ENCODE measurements at places on chromosomes 2 and 18. TPM values are rescaled to one million over a fixed set of nuclear protein-coding genes. Genes with fewer than 3 reads are reported as not detected.

- H3K4me1 ChIP-seq, result no peaks in the 10 kb centered on the region
- H3K4me3 ChIP-seq, result no peak overlapping the region
- H3K27ac ChIP-seq, result no peak overlapping the region
- H3K36me3 ChIP-seq, result peaks cover 3% of the 10 kb centered on the region
Observed at GRCh38 chr2:35803126-35803525, 552.5 kb upstream of the CRIM1 start.

PPP3R1 gene
- 56.4 TPM for total RNA-seq

UGT1A4 gene
- total RNA-seq, result not detected

VAMP8 gene
- total RNA-seq, result 1.1 TPM

DNA sequence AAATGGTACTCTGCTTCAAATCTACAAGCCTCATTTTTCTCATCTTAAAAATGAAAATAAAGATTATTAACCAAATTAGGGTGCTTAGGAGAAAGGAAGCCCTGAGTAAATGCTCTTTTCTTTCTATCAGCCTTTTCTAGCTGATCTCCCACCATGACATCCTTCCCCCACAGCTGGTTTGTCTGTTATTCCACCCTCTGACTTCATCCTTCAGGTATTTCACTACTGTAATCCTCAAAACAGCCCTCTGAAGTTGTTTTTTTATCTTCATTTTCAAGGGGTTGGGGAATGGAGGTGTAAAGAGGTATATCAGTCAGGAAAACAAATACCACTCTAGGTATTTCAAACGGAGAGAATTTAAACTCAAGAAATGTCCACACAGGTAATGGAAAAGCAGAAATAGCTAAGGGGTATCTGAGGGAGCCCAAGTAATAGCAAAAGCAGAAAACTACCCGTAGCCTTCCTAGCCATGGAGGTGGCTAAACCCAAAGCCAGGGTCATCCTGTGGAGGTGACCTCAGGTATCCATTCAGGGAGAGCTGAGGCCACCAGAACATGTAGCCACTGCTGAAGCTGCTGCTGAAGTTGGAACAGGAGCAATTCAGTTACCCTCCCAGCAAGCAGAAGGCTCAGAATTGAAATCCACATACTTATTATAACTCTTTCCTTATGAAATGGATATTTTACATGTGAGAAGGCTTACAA lies 990.9 kb upstream of the ACVR2A start:
- no peak for DNase-seq

- no peak for DNase-seq
- no peak overlapping the region for H3K27ac ChIP-seq
Observed at GRCh38 chr2:2024751-2025481, 280.6 kb upstream of the PXDN start.

DNA sequence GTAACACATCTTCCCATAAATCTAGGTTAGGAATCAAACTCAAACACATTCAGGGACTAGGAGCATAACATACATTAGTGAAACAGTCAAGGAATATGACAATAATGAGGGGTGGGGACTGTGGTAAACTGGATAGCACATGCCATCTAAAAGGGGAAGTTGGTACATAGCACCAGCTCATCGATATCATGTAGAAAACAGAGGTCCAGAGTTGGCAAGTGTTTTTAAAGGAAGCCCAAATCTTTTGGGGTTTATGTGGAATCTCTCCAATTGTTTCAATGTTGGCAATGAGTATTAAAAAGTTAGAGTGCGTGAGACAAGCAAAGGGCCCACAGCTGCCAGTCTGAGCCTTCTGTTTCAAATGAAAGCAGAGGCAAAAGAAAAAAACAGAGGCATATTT lies 24.4 kb downstream of the KLF7 start:
- no peak for DNase-seq
- H3K4me1 ChIP-seq, result peaks cover 67% of the 10 kb centered on the region
- no peak overlapping the region for H3K27ac ChIP-seq
- no peak overlapping the region for H3K4me3 ChIP-seq

ANKRD29 gene
- 0.61 TPM for total RNA-seq

GRCh38 chr2:8448824-8449556 lies 232.9 kb upstream of the ID2 start:
- H3K27me3 ChIP-seq, result no peaks in the 10 kb centered on the region
- no peaks in the 10 kb centered on the region for H3K36me3 ChIP-seq
- no peak overlapping the region for H3K27ac ChIP-seq
- no peak for DNase-seq
- peaks cover 4% of the 10 kb centered on the region for H3K4me1 ChIP-seq

DNA sequence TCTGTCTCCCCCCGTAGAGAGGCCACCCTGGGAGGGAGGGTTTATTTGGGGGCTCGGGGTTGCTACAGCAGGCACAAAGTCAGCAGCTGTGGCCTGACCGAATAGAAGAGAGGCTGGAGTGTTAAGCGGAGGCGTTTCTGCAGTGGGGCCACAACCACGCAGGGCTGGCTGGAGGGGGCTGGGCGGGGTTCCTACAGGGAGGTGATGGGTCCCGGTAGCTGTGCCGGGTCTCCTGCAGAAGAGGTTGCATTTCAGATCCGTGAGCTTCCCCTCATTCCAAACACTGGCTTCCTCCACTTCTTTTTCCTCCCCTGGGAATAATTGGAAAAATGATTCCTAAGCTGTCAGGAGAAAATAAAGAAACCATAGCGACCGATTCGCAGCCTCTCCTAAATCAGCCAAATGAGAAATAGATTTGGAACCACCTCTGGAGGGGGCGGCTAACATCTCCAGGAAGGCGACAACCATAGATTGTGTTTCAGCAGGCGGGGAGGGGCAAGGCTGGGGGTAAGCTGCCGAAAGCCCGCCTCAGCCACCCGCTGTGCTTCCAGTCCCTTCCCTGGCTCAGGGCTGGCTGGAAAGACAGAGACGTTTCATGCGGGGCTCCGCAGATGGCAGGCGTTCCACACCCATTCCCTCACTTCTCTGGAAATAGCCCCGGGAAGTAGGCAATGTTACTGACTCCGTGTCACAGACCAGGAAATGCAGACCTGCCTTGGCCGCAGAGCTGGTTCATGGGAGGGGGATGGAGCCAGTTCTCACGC lies 85.6 kb upstream of the TAF1B start:
- H3K4me3 ChIP-seq, result peak overlapping the region; percentile 39
- no peaks in the 10 kb centered on the region for H3K36me3 ChIP-seq
- peaks cover 25% of the 10 kb centered on the region for H3K27me3 ChIP-seq
- peak overlapping the region; percentile 51 for H3K27ac ChIP-seq

FAM237A gene
- not detected for total RNA-seq

DNA sequence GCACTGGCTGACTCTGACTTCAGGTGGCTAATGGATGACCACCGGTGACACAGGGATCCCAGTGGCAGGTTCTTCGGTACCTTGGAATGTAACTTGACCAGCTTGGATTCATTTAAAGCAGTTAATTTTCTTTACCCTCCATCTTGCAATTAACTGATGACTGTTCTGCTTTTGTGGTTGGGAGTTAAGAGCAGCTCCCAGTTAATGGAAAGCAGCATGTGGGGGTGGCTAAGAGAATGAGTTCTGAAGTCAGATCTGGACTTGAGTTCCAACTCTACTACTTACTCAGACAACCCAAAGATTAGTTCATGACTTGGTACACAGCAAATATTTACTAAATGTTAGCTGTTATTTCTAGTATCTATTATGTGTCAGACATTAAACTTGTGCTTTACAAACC lies 58.5 kb downstream of the FAM228A start:
- H3K27ac ChIP-seq, result no peak overlapping the region
- H3K27me3 ChIP-seq, result no peaks in the 10 kb centered on the region
- H3K4me1 ChIP-seq, result no peaks in the 10 kb centered on the region
- peaks cover 7% of the 10 kb centered on the region for H3K36me3 ChIP-seq
- no peak overlapping the region for H3K4me3 ChIP-seq
